ENCODE measurements at places on chromosomes 13 and 19.

- no peak for DNase-seq
Observed at GRCh38 chr19:56193981-56194640, 3.5 kb downstream of the ZSCAN5B start.

DNA sequence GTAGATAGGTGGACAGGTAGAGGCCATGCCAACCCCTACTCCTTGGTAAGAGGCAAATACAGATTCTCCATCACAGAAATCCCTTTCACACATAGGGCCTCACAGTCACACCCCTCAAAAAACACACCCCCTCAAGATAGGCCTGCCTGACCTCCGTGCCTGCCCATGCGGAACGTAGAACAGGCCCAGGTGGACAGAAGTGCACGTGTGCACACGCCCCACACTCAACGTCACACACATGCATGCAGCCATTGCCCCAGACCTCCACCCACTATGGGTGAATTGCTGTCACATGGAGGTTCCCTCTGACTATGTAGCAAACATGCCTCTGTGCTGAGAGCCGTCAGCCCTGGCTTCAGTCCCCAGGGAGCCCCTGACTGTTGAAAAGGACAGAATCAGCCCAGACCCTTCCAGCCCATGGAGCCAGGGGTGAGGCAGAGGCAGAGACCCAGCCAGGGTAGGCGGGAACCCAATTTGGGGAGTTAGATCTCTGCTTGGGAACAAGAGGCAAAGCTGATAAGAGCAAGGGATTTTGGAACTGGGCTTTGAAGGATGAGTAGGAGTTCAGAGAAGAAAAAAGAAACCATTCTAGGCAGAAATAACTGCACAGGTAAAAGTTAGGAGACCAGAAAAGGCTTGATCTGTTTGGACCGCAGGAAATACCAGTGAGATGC lies 3.1 kb downstream of the ANKRD24 start:
- no peak for DNase-seq

- DNase-seq = no peak
Observed at GRCh38 chr13:84296401-84296800, 414.1 kb upstream of the SLITRK1 start.

- no peak for DNase-seq
Observed at GRCh38 chr13:25213715-25214114, 41.6 kb upstream of the AMER2 start.

- no peak for DNase-seq
Observed at GRCh38 chr13:27978301-27978968, 9.3 kb upstream of the CDX2 start.

- no peak for DNase-seq
Observed at GRCh38 chr13:47475441-47475948, 525.6 kb downstream of the SUCLA2 start.

GRCh38 chr13:72303941-72304746 lies 423.3 kb downstream of the MZT1 start:
- DNase-seq = no peak

- DNase-seq = no peak
Observed at GRCh38 chr19:11070123-11070522, 19.1 kb upstream of the LDLR start.

DNA sequence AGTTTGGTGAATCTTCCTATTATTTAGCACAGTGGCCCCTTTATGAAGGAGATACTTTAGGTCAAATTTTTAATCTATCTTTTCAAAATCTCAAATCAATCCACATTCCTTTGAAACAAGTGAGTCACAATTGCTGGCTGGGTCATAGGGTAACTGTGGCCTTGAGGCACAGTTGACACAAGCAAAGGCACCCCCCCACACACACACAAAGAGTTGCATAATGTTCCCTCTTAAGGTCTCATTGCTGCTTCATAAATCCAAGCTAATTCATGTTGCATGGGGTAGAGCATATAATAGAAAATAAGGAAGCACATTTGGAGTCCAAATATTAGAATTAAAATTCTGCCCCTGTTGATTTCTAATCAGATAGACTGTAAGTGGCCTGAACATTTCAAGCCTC lies 171.5 kb downstream of the DLEU7 start:
- DNase-seq = peak; percentile 56

DNA sequence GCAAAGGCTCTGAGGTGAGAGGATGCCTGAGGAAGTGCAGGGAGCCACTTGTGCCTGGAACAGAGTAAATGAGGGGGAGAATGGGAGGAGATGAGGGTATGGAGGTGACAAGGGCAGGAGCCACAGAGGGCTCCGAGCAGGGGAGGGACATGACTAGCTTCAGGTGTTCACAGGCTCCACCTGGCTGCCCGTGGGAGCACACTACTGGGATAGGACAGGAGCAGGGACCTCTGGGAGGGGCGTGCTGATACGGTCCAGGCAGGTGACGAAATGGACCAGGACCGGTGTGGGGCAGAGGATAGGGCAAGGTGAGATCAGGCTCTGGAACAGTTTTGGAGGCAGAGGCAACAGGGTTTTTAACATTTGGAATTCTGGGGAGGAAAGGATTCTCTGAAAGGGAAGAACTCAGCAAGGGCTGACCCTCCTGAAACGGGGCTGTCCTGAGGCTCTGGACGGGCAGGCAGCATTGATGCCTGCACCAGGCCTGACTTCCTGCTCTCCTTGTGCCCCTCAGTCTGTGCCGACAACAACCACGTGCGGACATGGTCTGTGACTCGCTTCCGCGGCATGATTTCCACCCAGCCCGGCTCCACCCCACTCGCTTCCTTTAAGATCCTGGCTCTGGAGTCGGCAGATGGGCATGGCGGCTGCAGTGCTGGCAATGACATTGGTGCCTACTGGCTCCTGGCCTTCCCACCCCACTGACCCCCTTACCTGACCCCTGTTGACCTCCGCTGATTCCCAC lies 11.6 kb downstream of the SHKBP1 start:
- peak; percentile 10 for DNase-seq

DNA sequence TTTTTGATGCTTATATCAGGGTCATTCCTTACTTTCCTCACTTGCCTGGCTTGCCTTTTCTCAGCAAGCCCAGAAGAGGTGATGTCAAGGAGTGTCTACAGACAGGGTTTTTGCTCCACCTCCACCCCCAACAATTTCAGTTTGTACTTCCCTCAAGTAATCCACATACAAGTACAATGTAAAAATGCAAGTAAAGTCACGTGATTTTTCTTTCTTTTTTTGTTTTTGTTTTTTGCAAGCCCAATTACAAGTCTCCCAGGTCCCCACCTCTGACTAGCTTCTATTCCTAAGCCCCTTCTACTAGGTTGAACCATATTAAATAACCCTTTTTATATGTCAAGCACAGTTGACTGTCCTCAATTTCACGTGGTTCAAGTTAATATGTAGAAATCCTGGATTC lies 579.6 kb downstream of the DIAPH3 start:
- DNase-seq = no peak

- no peak for DNase-seq
Observed at GRCh38 chr13:113161433-113161832, 3.0 kb downstream of the PROZ start.

- DNase-seq = no peak
Observed at GRCh38 chr13:113117911-113118260, 4.7 kb upstream of the F10 start.

GRCh38 chr19:15381864-15382263 lies 2.3 kb upstream of the AKAP8 start:
- DNase-seq = no peak

- DNase-seq = no peak
Observed at GRCh38 chr19:54206030-54206830, 5.6 kb downstream of the RPS9 start.

DNA sequence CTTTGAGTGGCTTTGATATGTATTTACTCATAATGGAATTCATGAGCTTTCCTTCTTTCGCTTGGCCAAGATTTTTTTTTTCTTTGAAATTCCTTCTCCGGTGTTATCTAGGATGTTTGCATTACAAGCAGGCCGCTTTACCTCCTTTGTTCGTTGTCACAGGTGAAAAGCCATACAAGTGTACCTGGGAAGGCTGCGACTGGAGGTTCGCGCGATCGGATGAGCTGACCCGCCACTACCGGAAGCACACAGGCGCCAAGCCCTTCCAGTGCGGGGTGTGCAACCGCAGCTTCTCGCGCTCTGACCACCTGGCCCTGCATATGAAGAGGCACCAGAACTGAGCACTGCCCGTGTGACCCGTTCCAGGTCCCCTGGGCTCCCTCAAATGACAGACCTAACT lies 16.7 kb downstream of the KLF5 start:
- no peak for DNase-seq

- no peak for DNase-seq
Observed at GRCh38 chr13:85693889-85694511, 105.2 kb downstream of the SLITRK6 start.

DNA sequence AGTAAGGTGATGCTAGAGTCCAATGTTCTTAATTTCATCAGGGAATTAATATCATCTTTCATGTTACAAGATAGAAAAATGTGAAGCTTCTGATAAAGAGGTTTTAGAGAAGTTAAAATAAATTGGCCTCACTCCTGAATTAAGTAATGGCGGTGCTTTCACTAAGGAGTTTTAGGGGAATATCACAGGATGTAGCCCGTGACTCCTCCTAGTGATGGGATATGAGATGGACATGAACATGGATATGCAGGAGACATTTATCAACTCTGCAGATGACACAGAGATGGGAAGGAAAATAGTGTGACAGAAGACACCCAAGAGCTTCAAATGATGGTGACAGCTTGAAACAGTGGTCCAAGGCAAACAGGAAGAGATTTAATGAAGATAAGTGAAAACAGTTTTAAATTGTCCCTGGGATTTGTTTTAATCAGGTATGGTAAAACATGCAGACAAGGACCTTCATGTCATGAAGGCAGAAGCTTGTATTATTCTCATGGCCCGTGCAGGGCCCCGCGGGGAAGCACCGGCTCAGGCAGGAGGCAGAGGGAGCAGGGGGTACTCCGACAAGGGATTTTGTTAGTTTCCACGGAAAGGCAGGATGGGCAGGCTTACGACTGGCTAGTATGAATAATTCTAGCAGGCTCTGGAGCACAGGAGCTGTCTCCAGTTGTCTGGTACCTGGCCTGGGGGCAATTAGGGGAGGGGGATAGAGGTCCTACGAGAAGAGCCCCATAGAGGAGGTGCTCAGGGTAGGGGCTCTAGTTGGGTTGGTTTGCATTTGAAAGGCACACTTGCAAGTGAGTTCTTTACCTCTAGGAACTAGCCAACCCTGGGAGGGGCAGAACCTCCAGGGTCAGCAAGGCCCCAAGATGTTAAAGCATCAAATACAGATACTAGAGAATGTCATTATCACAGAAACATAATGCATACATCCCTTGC lies 38.7 kb upstream of the FARP1 start:
- DNase-seq = no peak

- DNase-seq = no peak
Observed at GRCh38 chr13:41026788-41027187, 7.7 kb upstream of the ELF1 start.

GRCh38 chr13:92677571-92677970 lies 549.0 kb upstream of the GPC6 start:
- no peak for DNase-seq

DNA sequence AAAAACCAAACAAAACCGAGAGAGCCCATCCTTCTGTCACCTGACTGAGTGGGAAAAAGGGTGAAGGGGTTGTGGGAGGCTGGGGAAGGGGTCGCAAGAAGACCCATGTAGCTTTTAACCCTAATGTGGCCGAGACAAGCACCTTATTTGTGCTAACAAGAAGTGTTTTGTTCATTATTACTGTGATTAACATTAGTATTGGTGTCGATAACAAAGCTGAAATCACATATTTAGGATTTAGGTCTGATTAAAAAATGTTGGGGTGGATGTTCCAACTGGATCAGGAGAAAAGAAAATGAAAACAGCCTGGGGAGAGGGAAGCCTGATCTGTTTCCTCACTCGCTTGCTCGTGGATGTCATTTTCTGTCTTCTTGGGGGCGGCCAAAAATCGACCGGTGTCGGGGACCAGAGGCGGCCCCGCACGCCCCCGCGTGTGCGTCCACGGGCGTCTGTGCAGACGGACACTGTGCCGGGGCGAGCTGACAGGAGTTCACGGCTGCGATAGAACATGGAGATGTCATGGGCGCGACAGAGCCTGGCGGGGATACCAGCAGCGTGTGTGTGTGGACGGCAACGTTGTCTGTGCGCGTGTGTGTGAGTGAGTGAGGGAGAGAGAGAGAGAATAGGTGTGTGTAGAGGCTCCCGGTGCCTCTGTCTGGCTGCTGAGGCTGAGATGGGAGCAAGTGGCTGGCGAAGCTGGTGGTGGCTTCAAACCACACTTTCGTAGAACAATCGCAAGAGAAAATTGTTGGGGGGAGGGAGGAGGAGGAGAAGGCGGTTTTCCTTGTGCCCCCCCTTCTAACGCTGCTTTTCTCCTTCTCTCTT lies 29.1 kb downstream of the NFIX start:
- no peak for DNase-seq

- DNase-seq = no peak
Observed at GRCh38 chr13:99395436-99395835, 88.2 kb upstream of the GPR183 start.

DNA sequence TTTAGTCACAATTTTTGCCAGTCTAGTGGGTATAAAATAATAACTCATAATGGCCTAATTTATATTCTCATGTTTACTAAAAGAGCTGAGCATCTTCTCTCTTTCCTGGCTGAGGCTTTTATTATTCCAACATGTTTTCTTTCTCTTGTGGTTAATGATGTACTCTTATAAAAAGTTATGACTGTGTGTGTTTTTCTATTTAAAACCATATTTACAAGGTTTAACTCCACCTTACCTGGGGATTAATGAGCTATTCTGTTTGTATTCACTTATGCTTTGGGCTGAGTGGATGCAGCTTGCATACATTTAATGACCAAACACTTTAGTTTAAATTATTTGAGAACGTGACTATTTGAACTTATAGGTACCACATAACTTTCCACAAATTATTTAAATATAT lies 1365.7 kb upstream of the SLC10A2 start:
- no peak for DNase-seq

DNA sequence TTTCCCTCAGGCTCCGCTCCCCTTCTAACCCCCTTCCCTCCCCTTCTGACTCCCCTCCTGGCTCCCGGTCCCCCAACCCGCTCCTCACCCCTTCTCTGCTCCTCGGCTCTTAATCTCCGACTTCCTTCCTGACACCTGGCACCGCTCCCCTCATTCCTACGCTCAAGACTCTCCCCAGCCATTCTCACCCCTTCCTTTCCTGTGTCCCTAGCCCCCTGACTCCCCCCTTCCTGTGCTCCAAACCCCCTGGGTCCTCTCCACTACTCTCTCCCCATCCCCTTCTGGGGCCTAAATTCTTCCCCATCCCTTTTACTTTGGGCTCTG lies 658 bp downstream of the CLPP start:
- DNase-seq = no peak

- no peak for DNase-seq
Observed at GRCh38 chr19:50413531-50413930, 5.2 kb upstream of the SPIB start.

Data from body of pancreas (tissue), 4 donors.